ENCODE measurements at places on chromosomes 1 and 21.

- no peak for DNase-seq
Observed at GRCh38 chr1:95440511-95440910, 206.5 kb downstream of the RWDD3 start.

DNA sequence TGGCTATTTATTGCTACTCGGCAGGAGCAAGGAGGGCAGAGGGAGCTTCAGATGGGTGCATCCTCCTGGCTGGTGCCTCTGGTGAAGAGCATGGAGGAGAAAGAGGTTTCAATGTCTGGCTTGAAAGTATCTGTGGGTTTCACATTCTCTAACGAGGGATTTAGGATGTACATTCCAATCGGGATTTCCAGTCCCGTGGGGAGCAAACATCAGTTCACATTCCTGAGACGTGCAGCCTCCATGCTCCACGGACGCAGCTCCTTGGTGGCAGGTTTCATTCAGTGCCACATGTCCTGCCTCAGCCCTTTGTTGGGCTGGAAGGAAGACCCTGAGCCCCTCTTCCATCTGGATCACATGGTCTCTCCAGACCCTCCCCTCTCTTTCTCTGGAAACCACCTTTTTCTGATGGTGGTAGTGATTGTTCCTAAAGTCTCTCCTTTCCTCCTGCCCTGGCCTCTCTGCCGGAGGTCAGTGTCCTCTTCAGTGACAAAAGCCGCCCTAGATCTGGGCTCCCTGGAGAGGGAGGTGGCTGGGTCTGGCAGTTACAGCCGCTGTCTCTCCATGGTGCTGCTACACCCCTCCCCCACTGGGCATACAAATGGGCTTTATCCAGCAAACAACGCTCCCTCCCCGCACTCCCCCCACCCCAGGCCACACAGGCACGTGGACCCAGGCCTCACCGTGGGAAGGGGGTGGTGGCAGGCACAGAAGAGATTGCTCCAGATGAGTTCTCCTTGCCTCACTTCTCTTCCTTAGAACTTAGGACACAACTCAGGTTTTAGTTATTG is 826 bp upstream of the CA14 start:
- no peak for DNase-seq

DNA sequence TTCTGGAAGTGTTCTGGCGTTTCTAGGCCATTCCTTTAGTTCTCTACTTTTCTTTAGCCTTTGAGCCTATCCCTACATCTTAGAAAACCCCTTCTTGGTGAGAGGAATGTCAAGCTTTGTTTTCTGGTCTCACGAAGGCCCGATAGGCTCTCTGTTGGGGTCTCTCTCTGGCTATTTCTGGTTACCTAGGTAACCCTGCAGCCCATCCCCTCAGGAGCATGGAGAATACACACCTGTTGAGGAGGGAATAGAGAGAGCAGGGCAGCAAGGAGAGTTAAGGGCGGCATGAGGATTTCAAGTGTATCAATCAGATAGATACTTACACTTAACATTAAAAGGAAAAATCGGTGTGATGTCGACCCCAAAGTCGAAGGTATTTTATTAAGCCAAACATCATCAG is 45.7 kb downstream of the LRRC8D start:
- no peak for DNase-seq

GRCh38 chr1:48232722-48233121 is 10.2 kb downstream of the SLC5A9 start:
- DNase-seq: no peak

GRCh38 chr1:17825273-17826164 is 70.4 kb downstream of the ACTL8 start:
- no peak for DNase-seq

DNA sequence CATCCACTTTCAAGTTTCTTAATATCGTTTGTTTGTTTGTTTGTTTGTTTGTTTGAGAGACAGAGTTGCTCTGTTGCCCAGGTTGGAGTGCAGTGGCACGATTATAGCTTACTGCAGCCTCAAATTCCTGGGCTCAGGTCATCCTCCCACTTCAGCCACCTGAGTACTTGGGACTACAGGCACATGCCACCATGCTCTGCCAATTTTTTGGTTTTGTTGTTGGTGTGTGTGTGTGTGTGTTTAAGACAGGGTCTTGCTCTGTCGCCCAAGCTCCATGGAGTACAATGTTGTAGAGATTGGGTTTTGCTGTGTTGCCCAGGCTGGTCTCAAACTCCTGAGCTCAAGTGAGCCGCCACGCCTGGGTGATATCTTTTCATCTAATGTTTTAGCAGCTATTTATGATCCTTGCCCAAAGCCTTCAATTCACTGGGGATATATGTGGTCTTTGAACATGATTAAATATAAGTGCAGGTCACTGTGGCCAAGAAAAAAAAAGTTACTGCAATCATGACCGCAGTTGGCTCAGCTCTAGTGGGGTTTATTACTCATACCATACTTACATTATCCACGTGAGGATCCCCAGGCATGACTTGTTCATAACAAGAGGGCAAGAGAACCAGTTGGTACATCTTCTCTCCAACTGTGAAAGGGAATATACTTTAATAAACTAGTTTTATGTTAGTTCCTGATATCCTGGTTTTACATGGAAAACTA is 8.0 kb downstream of the RRP1B start:
- DNase-seq: no peak

GRCh38 chr1:94883691-94884090 is 43.2 kb downstream of the CNN3 start:
- no peak for DNase-seq

- DNase-seq: no peak
Observed at GRCh38 chr21:30240661-30241060, 24.8 kb upstream of the CLDN8 start.

DNA sequence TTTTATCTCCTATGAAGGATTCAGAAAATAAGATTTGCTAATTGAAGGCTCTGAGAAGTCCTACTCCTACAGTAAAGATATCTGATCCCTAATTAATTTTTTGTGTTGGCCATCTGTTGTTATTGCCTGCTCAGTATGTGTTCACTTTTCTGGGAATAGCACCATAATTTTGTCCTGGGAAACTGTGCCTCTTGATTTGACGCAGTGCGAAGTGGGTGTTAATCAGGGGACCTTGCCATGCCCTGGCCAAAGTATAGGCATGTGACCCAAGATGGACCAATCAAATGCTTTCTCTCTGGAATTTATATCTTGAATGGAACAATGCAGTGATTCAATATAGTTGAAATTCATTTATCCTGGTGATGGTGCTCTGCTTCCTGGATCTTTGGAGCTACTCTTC is 30.4 kb upstream of the GNG12 start:
- DNase-seq: peak; percentile 69

GRCh38 chr1:179081687-179082332 is at the start of gene TOR3A:
TSS of gene TOR3A (plus strand) at chr1:179082070. CDS start at chr1:179082129, 59 bp downstream.
- DNase-seq: peak; percentile 76

- no peak for DNase-seq
Observed at GRCh38 chr1:219791766-219792165, 136.6 kb downstream of the SLC30A10 start.

DNA sequence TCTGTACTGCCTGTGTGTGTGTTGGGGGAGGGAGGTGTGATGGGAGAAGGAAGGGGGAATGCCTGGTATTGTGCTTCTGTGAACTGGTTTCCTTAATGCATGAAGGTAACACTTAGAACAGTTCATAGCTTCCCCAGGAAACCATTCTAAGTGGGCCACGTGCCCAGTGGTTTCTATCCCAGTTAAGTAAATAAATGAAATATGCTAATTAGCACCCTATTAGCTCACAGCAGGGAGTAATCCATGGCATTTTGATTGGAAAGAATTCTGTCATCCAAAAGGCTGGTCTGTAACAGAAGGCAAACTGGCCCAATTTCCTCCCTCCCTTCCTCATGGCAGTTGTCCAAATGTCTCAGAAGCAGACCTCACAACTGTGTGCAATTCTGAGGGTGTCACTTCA is 199.3 kb downstream of the TTLL7 start:
- DNase-seq: no peak

DNA sequence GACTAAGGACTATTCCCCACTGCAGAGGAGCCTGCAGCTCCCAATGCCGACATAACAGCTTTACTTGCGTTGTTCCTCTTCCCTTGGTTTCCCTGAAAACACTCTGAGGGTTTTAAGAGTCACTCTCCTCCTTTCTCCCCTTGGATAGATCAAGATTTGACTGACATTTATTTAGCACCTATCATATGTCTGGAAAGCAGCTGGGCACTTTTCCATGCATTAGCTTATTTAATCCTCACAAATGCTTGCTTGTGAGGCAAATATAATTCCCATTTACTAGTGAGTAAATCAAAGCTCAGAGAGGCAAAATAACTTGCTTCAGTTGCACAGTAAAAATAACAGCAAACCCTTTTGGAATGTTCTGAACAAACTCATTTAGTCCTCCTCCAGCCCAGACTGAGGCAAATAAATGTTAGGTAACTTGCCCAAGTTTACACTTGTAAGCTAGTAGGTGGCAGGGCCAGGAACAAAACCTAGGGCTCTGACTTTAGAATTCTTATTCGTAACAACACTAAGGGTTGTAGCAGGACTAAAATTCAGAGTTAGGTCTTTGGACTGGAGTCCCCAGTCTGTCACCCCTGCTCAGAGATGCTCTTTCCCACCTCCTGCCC is 81.4 kb downstream of the KCND3 start:
- no peak for DNase-seq

DNA sequence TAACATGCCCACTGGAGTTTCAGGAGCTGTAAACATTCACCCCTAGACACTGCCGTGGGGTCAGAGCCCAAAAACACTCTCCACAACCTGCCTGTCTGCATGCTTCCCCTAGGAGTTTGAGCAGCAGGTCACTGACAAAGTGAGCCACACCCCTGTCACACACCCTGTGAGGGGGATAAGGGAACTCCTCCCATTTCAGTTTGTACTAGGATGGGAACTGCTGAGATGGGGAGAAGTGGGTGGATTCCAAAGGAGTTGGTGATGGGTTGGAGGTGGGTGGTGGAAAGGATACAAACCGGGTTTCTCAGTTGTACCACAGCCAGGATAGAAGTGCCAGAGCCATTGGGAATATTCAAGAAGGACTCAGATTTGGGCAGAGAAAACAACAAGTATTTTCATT is 140.2 kb downstream of the MIS18A start:
- no peak for DNase-seq

- no peak for DNase-seq
Observed at GRCh38 chr1:155334962-155335361, 14.3 kb downstream of the RUSC1 start.

GRCh38 chr1:116516631-116517030 is 54.2 kb downstream of the CD58 start:
- DNase-seq: no peak

- DNase-seq: no peak
Observed at GRCh38 chr1:154931940-154932487, 4.5 kb downstream of the PMVK start.

GRCh38 chr21:45537746-45538291 is 4.4 kb downstream of the SLC19A1 start:
- no peak for DNase-seq

DNA sequence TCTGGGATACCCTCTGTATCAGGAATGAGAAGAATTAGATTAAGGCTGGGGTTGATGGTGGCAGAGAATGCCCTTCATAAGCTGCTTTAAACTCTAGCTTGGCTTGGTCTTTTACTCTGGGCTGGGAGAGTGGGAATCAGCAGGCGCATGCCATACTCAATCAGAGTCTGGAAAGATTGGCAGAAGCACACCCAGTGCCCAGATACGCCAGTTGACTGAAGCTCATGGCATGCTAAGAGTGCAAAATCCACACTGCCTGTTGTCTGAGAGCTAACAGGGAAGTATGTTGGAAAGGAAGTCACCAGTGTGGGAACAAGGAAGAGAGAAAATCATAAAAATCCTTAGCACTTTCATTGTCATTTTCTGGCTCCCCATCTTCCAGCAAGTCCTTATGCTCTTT is 53.0 kb downstream of the HMCN1 start:
- DNase-seq: no peak

DNA sequence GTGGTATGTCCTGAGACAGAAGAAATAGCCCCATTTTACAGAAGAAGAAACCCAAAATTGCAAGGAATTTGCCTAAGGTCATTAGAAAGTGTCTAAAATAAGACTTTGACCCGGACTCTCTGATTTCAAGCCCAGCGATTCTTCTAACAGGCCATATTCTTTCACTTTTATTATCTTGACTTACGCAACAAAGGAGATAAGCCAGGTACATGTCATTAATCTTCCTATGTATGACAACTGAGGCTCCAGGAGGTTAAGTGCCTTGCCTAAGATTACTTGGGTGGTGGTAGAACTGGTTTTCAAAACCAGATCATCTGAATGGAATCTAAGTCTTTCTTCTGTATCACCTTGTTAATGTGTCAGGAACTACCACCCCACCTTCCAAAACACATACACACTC is 124.3 kb downstream of the PBX1 start:
- DNase-seq: no peak

GRCh38 chr1:46246548-46247435 is 771 bp upstream of the RAD54L start:
- DNase-seq: peak; percentile 33

DNA sequence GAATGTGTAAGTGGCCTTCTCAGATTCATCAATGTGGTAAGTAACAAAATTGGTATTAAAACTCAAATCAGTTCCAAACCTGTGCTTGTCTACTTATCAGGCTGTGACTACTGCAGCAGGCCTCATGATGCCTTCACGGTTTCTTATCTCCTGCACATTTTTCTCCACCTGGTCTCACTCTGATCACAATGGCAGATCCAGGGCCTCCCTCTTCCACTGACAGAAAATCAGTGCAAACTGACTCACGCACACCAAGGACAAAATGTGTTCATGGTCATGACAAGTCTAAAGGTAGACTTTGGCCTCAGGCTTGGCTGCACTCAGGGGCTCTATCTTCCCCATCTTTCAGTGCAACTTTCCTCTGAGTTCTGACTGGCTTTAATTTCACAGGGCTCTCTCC is 56.7 kb upstream of the ATP1A1 start:
- DNase-seq: no peak

- no peak for DNase-seq
Observed at GRCh38 chr1:36520056-36520455, 37.3 kb upstream of the CSF3R start.

DNA sequence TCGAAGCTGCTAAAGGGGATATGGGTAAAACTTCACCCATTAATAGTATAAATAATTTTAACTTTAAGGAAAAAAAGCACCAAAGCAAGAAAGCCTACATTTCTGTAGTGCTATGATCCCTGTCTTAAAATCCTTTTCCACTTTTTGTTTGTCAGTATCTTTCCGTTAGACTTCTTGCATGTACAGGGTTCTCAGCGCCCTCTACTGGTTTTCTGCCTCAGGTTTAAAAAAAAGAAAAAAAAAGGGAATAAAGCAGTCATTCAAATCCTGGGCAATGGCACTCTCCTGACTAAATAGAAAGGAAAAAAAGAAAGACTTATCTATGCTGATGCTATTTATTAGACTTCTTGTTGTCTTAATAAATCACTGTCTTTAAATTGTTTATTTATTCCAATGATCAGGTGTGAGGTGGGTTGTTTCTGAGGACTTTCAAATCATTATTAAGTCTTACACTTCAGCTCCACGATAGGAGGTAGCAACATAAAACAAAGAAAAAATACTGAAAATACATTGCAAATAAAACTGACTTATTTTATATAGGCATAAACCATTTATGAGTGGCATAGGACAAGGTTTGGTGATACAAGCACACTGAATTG is 475.4 kb upstream of the NR5A2 start:
- DNase-seq: peak; percentile 52

GRCh38 chr1:30232288-30232899 is 491.0 kb downstream of the MATN1 start:
- DNase-seq: no peak
